Breast epithelium (tissue), 4 donors: ENCODE measurements at places on chromosomes 12 and 14.
A peak's percentile ranks its signal among the peaks of the same experiment; 100 is the strongest.

- no peaks in the 10 kb centered on the region for H3K4me1 ChIP-seq
- H3K27me3 ChIP-seq = no peaks in the 10 kb centered on the region
- no peaks in the 10 kb centered on the region for H3K36me3 ChIP-seq
- no peak overlapping the region for H3K4me3 ChIP-seq
- no peak for DNase-seq
Observed at GRCh38 chr12:49974677-49975317, 2.0 kb downstream of the AQP6 start.

DNA sequence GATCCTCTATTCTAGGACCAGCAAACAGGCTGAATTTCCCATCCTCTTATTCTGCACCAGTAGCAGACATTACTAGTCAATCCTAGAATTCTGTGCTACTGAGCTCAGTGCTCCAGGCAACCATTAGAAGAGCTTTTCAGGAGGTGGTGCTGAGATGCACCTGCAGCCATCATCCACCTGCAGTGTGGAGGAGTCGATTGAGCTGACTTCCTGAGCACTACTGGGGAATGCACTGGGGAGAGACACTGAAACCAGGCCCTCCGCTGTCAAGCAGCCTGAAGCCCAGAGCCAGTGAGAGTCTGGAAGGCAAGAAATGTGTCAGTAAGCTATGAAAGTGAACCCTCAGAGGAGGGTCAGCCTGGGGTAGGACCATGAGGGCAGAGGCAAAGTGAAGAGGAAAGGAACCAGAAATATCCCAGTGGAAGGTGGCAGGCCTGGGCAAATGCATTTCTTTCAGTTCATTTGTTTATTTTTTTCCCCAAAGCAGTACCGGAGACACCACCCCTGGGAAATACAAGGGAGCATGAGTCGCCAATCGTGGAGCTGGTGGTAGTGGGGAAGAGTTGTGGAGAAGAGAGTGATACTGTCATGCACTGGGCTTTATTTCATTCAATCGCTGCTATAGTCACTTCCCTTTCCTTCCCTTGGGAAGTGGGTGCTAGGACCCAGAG, 23.0 kb upstream of the SERPINA4 start:
- no peak for DNase-seq
- no peak overlapping the region for H3K27ac ChIP-seq
- no peaks in the 10 kb centered on the region for H3K36me3 ChIP-seq
- no peaks in the 10 kb centered on the region for H3K27me3 ChIP-seq

GRCh38 chr12:13087766-13088165, 15.7 kb downstream of the GSG1 start:
- H3K27me3 ChIP-seq = no peaks in the 10 kb centered on the region
- H3K4me1 ChIP-seq = no peaks in the 10 kb centered on the region
- H3K4me3 ChIP-seq = no peak overlapping the region
- no peak for DNase-seq

- DNase-seq = no peak
- H3K4me3 ChIP-seq = no peak overlapping the region
- H3K36me3 ChIP-seq = no peaks in the 10 kb centered on the region
- no peak overlapping the region for H3K27ac ChIP-seq
Observed at GRCh38 chr14:103695296-103696069, 19.8 kb downstream of the XRCC3 start.

DNA sequence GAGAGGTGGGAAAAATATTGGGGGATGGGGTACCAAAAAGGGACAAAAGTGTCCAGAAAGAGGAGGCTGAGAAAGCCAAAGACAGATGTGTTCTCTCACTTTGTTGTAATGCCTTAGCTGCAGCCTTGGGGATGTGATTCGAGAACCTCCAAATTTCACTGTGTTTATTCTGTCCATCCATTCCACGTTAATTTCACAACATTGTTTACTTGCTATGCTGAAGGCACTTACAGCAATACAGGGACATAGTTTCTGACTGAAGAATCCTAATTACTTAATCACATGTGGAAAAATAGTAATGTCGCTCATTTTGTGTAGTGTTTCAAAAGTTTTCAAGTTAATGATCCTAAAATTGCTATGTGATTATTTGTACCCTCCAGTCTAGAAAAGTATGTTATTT, 146.2 kb upstream of the SLC38A2 start:
- H3K4me3 ChIP-seq = no peak overlapping the region
- H3K27me3 ChIP-seq = no peaks in the 10 kb centered on the region
- no peak for DNase-seq
- no peaks in the 10 kb centered on the region for H3K4me1 ChIP-seq
- H3K27ac ChIP-seq = no peak overlapping the region

- no peaks in the 10 kb centered on the region for H3K27me3 ChIP-seq
- DNase-seq = no peak
- no peaks in the 10 kb centered on the region for H3K36me3 ChIP-seq
- no peaks in the 10 kb centered on the region for H3K4me1 ChIP-seq
- H3K4me3 ChIP-seq = no peak overlapping the region
Observed at GRCh38 chr14:52166822-52167221, 98.0 kb upstream of the NID2 start.

GRCh38 chr12:6635375-6635855, 344 bp downstream of the LPAR5 start:
- H3K36me3 ChIP-seq = no peaks in the 10 kb centered on the region
- no peaks in the 10 kb centered on the region for H3K4me1 ChIP-seq
- peak overlapping the region; percentile 12 for H3K27ac ChIP-seq
- DNase-seq = no peak
- H3K4me3 ChIP-seq = no peak overlapping the region

GRCh38 chr12:24232531-24232930, 283.1 kb upstream of the SOX5 start:
- no peak overlapping the region for H3K4me3 ChIP-seq
- no peaks in the 10 kb centered on the region for H3K4me1 ChIP-seq
- no peaks in the 10 kb centered on the region for H3K36me3 ChIP-seq
- no peak overlapping the region for H3K27ac ChIP-seq
- H3K27me3 ChIP-seq = no peaks in the 10 kb centered on the region

DNA sequence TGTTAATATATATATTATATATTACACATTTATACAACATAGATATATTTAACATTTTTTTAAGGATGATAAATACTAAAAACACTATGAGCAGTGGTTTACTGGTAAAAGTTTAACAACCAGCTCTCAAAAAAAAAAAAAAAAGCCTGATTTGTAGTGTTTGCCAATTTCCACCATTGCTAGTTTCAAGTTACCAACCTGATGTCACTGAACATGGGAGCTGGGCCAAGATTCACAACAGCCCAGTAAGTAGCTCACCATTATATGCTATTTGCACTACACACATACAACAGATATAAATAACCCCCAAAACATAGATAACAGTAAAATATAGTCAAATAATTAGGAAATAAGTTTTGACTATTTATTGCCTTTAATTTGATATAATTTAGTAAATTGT, 28.9 kb upstream of the TMX1 start:
- H3K4me3 ChIP-seq = no peak overlapping the region
- H3K27me3 ChIP-seq = no peaks in the 10 kb centered on the region
- no peaks in the 10 kb centered on the region for H3K4me1 ChIP-seq
- H3K36me3 ChIP-seq = no peaks in the 10 kb centered on the region
- DNase-seq = no peak

DNA sequence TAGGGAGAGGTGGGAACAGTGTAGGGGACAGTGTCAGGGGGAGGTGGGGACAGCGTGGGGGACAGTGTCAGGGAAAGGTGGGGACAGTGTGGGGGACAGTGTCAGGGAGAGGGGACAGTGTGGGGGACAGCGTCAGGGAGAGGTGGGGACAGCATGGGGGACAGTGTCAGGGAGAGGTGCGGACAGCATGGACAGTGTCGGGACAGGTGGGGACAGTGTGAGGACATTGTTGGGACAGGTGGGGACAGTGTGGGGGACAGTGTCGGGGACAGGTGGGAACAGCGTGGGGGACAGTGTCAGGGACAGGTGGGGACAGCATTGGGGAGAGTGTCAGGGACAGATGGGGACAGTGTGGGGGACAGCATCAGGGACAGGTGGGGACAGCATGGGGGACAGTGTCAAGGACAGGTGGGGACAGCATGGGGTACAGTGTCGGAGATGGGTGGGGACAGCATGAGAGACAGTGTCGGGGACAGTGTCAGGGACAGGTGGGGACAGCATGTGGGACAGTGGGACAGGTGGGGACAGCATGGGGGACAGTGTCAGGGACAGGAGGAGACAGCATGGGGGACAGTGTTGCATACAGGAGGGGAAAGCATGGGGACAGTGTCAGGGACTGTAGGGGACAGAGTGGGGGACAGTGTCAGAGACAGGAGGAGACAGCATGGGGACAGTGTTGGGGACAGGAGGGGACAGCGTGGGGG, 139.0 kb downstream of the TMEM121 start:
- no peak overlapping the region for H3K27ac ChIP-seq
- DNase-seq = no peak
- H3K4me3 ChIP-seq = no peak overlapping the region
- no peaks in the 10 kb centered on the region for H3K27me3 ChIP-seq
- no peaks in the 10 kb centered on the region for H3K4me1 ChIP-seq
- no peaks in the 10 kb centered on the region for H3K36me3 ChIP-seq

DNA sequence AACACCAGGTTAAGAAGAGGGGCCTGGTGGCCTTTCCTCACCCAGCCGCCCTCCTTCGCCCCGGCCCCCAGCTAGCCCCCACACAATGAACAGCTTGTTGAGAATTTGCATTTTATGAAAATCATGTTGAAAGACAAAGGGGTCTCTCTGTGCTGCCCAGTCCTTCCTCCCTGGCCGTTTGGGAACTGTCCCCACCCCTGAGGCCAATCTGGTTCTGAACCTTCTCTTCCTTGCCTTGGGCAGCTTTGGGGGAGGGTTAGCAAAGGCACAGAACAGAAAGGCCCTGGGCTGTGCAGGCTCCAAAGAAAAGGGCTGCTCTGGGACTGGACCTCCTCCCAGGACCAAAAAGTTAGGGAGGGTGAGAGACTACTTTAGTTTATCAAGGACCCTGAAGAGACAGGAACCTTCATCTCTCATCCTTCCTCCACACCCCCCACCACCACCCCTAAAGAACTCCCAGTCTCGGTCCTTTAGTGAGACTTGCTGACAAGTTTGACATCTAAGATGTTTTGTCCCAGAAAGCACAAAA, 1.3 kb downstream of the TAMALIN start:
- no peaks in the 10 kb centered on the region for H3K27me3 ChIP-seq
- H3K4me3 ChIP-seq = peak overlapping the region; percentile 92
- peaks cover 3% of the 10 kb centered on the region for H3K4me1 ChIP-seq
- H3K36me3 ChIP-seq = no peaks in the 10 kb centered on the region

- H3K27ac ChIP-seq = no peak overlapping the region
- no peaks in the 10 kb centered on the region for H3K36me3 ChIP-seq
- H3K4me3 ChIP-seq = no peak overlapping the region
Observed at GRCh38 chr12:123530668-123531067, 2.9 kb downstream of the RILPL1 start.

GRCh38 chr14:60812987-60813386, 78.4 kb downstream of the MNAT1 start:
- no peak overlapping the region for H3K27ac ChIP-seq
- no peaks in the 10 kb centered on the region for H3K27me3 ChIP-seq
- H3K4me3 ChIP-seq = no peak overlapping the region
- no peaks in the 10 kb centered on the region for H3K36me3 ChIP-seq
- no peak for DNase-seq
- H3K4me1 ChIP-seq = no peaks in the 10 kb centered on the region

DNA sequence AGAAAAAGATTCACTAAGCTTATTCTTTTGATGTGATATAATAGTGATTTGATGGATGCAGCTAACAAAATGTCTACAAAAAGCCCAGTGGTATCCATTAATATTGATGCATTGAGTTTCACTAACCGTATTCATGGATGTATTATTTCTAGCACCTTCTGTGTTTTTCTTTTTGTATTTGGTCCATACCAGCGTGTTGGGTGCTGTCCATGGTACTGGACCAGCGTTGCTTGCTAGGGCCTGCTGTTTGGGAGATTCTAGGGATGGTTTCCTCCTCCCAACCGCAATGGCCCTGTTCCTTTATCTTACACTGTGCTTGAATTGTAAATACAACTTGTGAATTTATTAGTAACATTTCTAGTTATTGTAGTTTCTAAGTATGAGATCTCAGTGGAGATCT, 31.7 kb downstream of the ANO4 start:
- no peaks in the 10 kb centered on the region for H3K36me3 ChIP-seq
- no peak overlapping the region for H3K4me3 ChIP-seq
- H3K27me3 ChIP-seq = no peaks in the 10 kb centered on the region
- DNase-seq = peak; percentile 53
- no peaks in the 10 kb centered on the region for H3K4me1 ChIP-seq

DNA sequence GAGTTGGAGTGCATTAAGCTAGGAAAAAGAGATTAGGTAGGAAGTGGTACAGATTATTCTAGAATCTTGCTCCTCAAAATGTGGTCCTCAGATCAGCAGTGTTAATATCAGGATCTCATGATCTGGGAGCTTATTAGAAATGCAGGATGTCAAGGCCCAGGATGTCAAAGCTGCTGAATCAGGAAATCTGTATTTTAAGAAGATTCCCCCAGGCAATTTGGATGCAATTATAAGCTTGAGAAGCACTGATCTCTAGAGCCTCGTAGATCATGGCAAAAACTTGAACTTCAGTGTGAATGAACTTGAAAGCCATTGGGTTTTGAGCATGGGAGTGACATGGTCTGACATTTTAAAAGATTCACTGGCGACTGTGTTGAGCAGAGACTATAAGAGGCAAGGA, 6.6 kb downstream of the NCAPD2 start:
- no peaks in the 10 kb centered on the region for H3K36me3 ChIP-seq
- H3K27ac ChIP-seq = no peak overlapping the region
- no peaks in the 10 kb centered on the region for H3K4me1 ChIP-seq
- no peaks in the 10 kb centered on the region for H3K27me3 ChIP-seq

DNA sequence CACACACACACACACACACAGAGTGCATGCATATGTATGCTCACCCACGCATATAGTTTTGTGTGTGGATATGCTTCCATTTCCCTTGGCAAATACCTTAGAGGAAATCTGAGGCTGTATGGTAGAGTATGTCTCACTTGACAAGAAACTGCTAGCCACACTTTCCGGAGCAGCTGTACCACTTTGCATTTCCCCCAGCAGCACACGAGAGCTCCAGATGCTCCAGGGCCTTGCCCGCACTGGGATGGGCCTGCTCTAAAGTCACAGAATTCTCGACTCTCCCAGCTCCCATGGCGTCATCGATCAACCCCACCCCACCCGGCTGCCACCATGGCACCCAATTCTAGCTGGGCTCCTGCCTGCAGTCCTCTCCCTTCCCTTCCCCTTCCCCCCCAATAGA, 21.9 kb downstream of the CLMN start:
- no peaks in the 10 kb centered on the region for H3K27me3 ChIP-seq
- no peaks in the 10 kb centered on the region for H3K36me3 ChIP-seq
- no peak overlapping the region for H3K27ac ChIP-seq
- H3K4me3 ChIP-seq = no peak overlapping the region
- DNase-seq = no peak
